ENCODE measurements at places on chromosomes 1 and 21.

DNA sequence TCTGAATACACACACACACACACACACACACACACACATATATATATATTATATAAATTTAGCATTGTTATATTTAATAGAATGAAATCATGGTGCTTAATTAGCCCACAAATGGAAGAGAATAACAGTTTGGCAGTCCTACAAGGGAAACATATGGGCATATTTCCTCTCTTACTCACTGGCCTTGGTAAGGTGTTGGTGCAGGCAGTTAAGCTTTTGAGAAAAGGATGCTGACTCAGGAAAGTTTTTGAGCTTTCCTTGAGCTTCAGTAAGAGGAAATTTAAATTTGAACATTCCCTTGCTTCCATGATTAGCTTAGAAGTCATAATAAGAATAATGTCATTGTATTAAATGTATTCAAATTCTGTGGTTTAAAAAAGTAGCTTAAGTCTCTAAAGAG lies 37.0 kb upstream of the B3GALT5 start:
- DNase-seq: no peak

DNA sequence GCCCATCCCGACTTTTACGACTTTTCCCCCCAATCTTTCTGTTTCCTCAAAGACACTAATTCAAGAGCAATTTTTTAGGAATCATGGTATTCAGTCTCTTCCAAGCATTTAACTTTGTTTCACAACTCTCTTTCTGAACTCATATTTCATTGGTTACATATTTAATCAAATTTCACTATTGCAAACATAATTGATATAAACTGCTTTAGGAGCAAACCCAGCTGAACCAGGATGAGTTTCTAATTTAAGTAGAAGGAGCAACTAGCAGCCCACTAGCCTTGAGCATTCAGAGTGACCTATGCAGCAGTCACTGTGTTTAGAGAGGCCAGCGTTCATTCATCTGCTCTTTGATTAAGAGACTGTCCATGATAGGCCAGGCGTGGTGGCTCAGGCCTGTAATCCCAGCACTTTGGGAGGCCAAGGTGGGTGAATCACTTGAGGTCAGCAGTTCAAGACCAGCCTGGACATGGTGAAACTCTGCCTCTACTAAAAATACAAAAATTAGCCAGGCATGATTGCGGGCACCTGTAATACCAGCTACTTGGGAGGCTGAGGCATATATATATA lies 1.8 kb downstream of the CELA2B start:
- DNase-seq: no peak

GRCh38 chr1:24169286-24169685 lies 17.8 kb downstream of the IFNLR1 start:
- no peak for DNase-seq

- no peak for DNase-seq
These were observed 112.1 kb downstream of the OLFM3 start for GRCh38 chr1:101884621-101885020.

DNA sequence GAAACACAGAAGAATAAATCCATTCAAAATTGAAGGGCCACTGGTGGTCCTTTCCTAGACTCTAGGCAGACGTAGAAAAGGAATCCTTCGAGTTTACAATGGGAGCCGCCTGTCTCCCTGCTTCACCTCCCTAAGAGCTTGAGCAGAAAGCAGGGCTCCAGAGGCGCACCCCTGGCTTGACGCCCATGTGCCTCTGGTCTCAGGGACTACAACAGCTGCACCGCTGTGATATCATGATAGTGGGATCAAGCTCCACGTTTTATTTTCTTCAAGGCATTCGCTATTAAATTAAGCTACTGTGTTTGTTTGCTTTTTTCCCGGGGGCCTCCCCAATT lies 403 bp upstream of the C1orf122 start:
- DNase-seq: no peak

GRCh38 chr1:234396092-234396491 lies 22.8 kb downstream of the COA6 start:
- DNase-seq: no peak

DNA sequence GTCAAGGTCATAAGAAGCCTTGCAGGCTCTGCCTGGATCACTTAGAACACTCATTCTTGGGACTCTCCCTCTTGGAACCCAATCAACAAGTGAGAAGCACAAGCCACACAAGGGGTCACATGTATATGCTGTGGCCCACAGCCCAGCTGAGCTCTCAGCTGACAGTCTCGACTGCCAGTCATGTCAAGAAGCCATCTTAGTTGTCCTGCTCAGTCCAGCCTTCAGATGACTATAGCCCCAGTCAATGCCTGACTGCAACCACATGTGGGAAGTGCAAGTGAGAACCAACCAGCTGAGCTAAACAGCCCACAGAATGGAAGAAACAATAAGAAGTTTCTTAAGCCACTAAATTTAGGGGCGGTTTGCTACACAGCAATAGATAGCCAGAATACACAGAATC lies 356.0 kb downstream of the KCNH1 start:
- DNase-seq: no peak

GRCh38 chr1:187121661-187122060 lies 292.9 kb downstream of the PLA2G4A start:
- DNase-seq: no peak

- DNase-seq: no peak
These were observed 12.2 kb downstream of the PINK1 start for GRCh38 chr1:20645414-20645813.

GRCh38 chr1:179840107-179840506 lies 37.5 kb downstream of the TOR1AIP2 start:
- DNase-seq: no peak

- peak; percentile 39 for DNase-seq
These were observed 22.6 kb upstream of the TTC34 start for GRCh38 chr1:2823921-2824610.

DNA sequence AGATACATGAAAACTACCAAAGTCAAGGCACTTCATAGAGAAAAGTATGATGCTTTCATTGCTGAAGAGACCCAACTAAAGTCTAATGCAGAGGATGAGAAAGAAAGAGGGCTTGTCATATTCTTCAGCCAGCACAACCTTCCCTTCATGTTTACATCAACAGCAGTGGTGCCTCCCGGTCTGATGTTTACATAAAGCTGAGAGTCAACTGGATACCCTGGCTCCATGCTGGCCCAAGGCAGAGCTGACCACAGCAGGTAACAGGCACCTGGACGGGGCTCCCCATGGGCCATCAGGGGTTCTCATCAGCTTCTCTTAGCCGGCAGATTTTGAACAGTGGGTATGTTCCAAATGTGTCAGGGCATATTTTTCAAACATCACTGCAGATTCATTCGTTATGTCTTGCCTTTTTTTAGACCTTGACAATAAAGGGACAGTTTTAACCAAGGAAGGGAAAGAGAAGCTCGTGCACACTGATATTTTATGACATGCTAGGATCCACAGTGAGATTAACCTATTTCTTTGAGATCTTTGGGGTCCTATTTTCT lies 117.1 kb downstream of the NRIP1 start:
- DNase-seq: no peak

DNA sequence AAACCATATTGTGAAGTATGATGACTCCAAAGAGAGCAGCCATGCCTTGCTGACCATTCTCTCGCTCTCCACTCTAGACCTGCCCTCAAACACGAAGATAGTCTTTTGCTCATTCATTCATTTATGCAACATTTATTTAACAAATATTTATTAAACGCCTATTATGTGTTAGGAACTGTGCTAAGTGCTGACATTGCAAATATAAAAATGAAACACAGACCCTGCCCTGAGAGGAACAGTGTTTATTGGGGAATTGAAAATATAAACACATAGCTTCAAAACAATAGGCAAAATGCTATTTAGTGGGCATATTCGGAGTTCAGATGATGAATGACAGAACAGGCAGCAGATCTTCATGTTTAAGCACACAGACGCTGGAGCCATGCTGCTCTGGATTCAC lies 213.6 kb downstream of the NUF2 start:
- DNase-seq: no peak

DNA sequence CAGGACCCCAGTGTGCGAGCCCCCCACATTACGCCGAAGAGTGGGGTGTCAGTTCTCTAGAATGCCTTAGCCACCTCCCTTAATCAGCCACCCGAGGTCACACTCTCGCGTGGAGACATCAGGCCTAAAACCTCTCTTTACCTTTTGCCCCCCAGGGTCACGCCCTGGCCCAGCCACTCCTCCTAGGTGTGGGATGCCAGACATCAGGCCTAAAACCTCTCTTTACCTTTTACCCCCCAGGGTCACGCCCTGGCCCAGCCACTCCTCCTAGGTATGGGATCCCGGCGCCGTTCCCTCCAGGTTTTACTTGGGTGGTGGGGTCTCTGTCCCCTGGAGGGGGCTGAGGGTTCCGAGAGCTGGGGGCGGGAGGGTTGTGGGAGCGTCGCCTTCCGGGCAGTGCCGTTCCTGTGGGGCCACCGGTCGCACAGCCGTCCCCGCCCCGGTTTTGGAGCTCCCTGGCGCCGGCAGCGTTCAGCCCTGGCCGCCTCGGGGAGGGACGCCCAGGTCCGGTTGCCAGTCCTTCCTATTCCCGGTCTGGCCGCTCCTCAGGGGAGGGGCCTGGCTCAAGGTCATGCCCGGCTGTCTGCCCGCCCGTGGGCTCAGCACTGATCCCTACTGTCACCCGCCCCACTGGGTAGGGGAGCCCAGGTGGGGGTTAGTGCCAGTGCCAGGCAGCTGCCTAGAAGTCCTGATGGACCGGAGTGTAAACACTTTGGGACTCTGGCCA lies 882 bp downstream of the VPS13D start:
- peak; percentile 54 for DNase-seq

DNA sequence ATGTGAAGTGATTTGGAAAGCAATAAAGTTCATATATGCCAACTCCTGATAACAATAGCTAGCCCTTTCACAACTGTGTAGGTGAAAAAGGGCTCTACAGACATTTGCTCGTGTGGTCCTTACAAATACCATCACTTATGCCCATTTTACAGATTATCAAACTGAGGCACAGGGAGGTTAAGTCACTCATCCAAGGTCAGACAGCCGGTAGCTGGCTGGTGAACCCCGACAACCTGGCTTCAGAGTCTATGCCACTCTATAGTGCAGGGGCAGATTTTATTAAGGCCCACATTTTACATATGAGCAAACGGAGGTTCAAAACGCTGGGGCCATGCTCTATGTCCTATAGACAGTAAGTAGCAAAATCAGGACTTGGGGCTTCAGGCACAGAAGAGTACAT lies 280.5 kb downstream of the RRAGC start:
- no peak for DNase-seq

DNA sequence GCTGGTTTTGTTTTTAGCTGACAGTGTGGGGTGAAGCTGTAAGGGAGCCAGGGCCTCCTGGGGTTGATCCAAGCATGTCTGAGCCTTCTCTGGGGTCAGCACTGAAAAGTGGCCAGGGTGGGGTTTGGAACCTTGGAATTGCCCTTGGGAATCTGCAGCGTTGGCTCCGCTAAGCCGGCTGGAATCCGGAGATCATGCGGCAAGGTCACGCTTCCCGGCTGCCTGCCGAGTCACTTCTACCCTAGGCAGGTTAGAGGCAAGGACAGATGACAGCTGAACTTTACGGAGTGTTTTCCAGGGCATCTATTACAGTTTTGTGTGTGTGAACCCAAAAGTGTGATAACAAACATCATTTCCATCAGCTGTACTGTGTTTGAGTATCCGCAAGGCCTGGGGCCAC lies 17.1 kb downstream of the ABCG1 start:
- no peak for DNase-seq

DNA sequence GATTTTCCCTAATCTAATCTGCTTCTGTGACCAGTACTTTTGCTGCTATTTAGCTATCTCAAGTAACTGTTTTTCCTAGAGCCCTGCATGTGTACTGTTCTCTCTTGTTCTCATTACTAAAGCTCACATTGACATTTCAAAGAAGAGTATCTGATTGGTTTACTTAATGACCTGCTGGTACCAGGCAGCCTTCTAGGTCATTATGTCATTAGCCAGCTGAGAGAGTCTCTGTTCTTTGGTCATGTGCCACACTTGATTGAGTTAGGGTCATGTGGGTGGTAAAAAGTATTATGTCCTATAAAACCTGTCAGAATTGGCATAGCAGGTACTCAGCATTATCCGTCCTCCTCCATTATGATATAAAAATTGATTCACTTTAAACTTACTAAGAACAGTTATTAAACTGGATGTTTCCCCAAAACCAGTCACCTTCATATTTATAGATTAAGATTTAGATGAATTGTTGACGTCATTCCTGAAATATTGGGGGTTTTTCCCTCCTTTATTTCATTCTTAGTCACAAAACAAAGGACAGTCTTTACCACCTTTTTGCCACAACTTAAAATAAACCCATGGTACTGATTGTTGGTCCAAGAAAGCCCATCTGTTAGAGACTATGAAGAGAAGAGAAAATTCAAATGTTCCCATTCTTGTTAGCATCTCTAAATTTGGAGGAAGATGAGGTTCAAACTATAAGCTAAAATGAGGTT lies 22.2 kb downstream of the FNDC5 start:
- DNase-seq: no peak

DNA sequence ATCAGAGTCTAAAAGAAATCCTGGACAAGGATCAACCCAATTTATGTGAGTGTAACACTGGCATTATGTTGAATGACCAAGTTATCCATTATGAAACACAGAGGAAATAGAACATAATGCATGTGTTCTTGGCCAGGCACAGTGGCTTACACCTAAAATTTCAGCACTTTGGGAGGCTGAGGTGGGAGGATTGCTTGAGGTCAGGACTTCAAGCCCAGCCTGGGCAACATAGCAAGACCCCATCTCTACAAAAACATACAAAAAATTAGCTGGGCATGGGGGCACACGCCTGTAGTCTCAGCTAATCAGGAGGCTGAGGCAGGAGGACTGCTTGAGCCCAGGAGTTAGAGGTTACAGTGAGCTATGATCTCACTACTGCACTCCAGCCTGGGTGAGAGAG lies 129.8 kb downstream of the ZZZ3 start:
- DNase-seq: no peak

DNA sequence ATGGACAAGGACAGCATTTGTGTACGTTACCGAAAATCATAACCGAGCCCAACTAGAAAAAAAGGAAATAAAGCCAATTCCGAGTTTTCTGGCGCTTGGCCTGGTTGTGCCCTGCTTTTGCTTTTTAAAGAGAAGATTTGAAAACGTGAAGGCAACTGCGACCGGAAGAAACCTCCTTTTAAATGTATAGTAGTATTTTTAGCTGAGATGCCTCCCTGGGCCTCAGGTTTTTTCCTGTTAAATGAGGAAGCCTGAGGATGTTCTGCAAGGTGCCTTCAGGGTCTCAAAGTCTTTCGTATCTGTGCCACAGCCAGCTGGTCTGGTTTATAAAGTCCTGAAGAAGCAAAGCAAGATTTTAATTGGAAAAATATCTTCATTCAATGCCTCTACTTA lies 371 bp upstream of the ODF2L start:
- DNase-seq: no peak

DNA sequence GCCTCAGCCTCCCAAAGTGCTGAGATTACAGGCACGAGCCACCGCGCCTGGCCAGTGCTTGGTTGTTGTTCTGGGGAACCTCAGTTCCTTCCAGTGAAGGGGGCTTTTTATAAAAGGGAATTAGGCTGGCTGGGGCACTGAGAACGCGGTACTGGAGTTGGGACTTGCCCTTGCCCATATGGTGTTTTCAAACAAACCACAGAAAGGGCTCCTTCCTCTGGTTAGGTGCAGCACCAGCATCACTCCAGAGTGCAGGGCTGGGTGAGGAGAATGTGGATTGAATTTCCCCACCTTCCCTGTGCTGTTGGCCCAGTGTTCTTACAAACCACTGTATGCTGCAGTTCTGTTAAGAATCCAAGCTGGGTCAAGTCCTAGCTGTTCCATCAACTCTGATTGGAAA lies 5.3 kb downstream of the MAN1C1 start:
- no peak for DNase-seq

- DNase-seq: peak; percentile 52
These were observed 57.8 kb downstream of the FOXO6 start for GRCh38 chr1:41418857-41419583.

GRCh38 chr1:94608142-94608851 lies 66.7 kb upstream of the F3 start:
- DNase-seq: no peak

GRCh38 chr1:47181955-47182675 lies 7.7 kb downstream of the PDZK1IP1 start:
- DNase-seq: no peak
